ENCODE measurements at places on chromosomes 4 and X. TPM values are rescaled to one million over a fixed set of nuclear protein-coding genes. Genes with fewer than 3 reads are reported as not detected.
A peak's percentile ranks its signal among the peaks of the same experiment; 100 is the strongest.

The ADGRL3 gene
- total RNA-seq = not detected

GRCh38 chr4:166065324-166065723, 192.3 kb downstream of the TLL1 start:
- no peak overlapping the region for H3K4me3 ChIP-seq
- H3K27me3 ChIP-seq = no peaks in the 10 kb centered on the region
- H3K27ac ChIP-seq = no peak overlapping the region
- H3K36me3 ChIP-seq = no peaks in the 10 kb centered on the region

The C4orf36 gene
- total RNA-seq = 1.6 TPM

GRCh38 chr4:70623323-70623722, 5.2 kb upstream of the ENAM start:
- no peaks in the 10 kb centered on the region for H3K36me3 ChIP-seq
- H3K4me3 ChIP-seq = no peak overlapping the region
- H3K27ac ChIP-seq = no peak overlapping the region
- no peak for DNase-seq
- peaks cover 2% of the 10 kb centered on the region for H3K27me3 ChIP-seq

- no peaks in the 10 kb centered on the region for H3K36me3 ChIP-seq
- H3K4me1 ChIP-seq = peaks cover 30% of the 10 kb centered on the region
- H3K27me3 ChIP-seq = no peaks in the 10 kb centered on the region
- DNase-seq = no peak
- H3K4me3 ChIP-seq = no peak overlapping the region
Measured at GRCh38 chrX:103718120-103718519, 7.4 kb downstream of the TMEM31 start.

DNA sequence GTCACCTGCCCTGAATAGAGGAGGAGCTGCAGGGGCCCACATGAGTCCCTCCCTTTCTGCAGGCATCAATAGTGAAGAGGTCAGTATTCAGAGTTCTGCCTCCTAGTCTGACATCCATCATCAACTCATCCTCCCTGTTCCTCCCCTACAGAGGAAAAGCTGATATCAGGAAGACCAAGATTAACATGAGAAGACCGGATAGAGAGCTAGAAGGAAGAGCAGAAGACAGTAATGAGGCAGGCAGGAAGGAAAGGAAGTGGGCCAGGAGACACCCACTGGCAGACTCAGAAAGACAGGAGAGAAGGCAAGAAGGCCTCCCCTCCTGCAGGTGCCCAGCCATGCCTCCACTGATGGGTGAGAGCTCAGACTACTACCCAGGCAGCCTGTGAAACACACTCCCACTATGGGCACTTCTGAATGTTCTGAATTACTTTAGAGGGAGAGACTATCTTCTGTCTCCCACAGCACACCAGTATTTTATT, 74.6 kb downstream of the CC2D2A start:
- no peak overlapping the region for H3K4me3 ChIP-seq
- no peak overlapping the region for H3K27ac ChIP-seq
- no peaks in the 10 kb centered on the region for H3K4me1 ChIP-seq
- H3K27me3 ChIP-seq = no peaks in the 10 kb centered on the region

- H3K36me3 ChIP-seq = peaks cover 4% of the 10 kb centered on the region
- H3K27ac ChIP-seq = no peak overlapping the region
- H3K27me3 ChIP-seq = peaks cover 9% of the 10 kb centered on the region
- H3K4me1 ChIP-seq = peaks cover 29% of the 10 kb centered on the region
- H3K4me3 ChIP-seq = no peak overlapping the region
Measured at GRCh38 chr4:77073981-77074380, 1.8 kb downstream of the CCNI start.

DNA sequence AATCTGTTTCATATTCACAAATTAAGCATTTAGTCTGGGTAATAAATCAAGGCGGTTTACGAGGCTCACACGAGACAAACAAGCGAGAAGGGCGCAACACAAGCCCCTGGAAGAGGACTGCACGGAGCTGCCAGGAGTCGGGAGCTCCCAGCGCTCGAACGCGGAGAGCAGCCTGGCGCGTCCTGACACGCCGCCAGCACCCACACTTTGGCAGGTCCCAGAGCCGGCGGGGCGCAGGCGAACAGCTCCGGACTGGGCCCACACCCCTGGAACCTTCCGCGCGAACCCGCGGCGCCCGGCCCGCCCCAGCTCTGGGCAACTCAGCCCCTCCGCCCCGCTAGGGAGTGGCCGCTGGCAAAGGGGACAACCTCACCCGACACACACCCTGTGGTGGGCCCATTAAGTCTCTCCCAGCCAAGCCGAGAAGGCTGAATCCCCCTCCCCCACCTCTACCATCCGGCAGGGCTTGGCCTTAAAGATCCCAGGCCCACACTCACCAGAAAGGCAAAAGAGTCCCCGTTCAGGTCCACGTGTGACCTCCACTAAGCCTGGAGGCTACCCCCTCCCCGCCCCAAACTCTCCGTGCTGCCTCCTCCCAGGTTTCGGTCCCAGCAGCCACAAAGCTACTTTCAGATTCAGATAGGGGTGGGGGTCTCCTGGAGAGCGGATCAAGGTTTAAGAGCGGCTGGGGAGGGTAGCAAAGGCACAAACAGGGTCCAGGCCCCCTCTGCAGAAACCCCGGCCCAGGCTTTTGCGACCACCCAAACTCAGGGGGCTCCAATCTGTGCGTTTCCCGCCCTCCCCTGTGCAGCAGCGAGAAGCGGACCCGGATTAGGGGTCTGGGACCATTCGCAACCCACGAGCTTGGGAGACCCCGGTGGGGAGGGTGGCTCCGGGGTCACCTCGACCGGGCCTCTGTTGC, 47.5 kb upstream of the BCOR start:
- H3K27me3 ChIP-seq = no peaks in the 10 kb centered on the region
- H3K4me1 ChIP-seq = peaks cover 12% of the 10 kb centered on the region
- H3K36me3 ChIP-seq = no peaks in the 10 kb centered on the region
- no peak overlapping the region for H3K27ac ChIP-seq
- H3K4me3 ChIP-seq = peak overlapping the region; percentile 86

The ASMT gene
- not detected for total RNA-seq

Data from HFFc6 (cell line).